ENCODE measurements at places on chromosomes 16 and 17.

GRCh38 chr17:56536766-56537165 is 56.7 kb upstream of the NOG start:
- no peak for DNase-seq

GRCh38 chr16:28291651-28292626 is at the start of gene SBK1:
Gene SBK1, plus strand, starts transcription at chr16:28292525. Its CDS starts 24,867 bp downstream, at chr16:28317392.
- DNase-seq: peak; percentile 73

- no peak for DNase-seq
Measured at GRCh38 chr16:178668-179015, 1.6 kb upstream of the HBQ1 start.

- no peak for DNase-seq
Measured at GRCh38 chr16:873243-873661, 72.7 kb upstream of the GNG13 start.

GRCh38 chr17:28812748-28813377 is 29.7 kb downstream of the FAM222B start:
- no peak for DNase-seq

- DNase-seq: no peak
Measured at GRCh38 chr17:72427761-72428109, 306.9 kb downstream of the SOX9 start.

DNA sequence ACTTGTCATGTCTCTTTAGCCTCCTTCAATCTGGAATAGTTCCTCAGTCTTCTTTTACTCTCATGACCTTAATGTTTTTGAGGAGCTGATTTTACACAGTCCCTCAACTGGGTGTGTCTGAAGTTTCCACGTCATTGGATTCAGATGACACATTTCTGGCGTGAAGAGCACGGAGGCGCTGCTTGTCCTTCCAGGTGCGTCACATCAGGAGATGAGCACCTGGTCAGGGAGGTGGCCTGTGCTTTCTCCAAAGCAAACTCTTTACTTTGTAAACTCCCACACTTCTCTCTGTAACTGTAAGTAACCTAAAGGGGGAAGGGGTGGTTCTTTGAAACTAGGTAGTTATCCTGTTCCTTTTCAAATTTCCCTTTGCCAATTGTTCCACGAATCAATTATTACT is 52.5 kb upstream of the MNT start:
- DNase-seq: no peak

DNA sequence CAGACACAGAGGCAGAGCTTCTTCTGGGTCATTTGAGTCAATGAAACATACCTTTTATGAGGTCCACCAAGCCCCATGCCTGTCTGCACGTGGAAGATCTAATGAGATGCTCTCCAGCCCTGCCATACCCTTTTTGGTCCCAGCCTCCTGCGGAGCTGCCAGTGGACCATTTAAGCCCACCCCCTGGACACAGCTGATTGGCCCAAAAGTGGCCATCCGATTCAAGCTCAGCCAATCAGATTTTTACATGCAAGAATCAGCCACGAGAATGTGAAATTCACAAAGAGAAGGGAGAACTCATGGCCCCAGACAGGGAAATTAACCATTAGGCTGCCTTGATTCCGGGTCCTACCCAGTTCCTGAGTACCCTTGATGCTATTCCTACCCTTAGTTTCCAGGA is 231.0 kb upstream of the EEF2KMT start:
- peak; percentile 1 for DNase-seq

DNA sequence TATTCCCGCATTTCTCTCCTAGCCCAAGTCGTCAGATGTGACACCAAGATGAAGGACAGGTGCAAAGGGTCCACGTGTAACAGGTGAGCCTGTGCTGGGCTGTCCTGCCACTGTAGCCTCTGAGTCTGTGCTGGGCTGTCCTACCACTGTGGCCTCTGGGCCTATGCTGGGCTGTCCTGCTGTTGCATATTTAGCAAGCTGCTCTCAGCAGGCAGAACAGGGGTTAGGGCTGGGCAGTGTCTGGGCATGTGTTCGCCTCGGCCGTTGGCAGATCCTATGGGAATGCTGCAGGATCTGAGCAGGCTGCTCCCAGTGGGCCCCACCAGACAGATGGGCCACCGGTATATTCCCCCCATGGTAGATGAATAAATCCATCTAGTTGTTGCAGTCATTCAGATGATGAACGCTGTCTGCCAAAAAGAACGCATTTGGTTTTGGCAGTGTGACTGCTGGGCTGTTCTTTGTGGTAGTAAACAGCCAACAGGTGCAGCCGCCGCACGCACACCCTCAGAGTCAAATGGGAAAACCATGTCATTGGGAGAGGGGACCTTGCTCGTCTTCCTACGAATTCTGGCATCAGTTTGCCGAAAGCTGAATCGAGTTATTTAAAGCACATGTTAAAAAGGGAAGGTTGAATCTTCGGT is 49.2 kb downstream of the CRISPLD2 start:
- no peak for DNase-seq

DNA sequence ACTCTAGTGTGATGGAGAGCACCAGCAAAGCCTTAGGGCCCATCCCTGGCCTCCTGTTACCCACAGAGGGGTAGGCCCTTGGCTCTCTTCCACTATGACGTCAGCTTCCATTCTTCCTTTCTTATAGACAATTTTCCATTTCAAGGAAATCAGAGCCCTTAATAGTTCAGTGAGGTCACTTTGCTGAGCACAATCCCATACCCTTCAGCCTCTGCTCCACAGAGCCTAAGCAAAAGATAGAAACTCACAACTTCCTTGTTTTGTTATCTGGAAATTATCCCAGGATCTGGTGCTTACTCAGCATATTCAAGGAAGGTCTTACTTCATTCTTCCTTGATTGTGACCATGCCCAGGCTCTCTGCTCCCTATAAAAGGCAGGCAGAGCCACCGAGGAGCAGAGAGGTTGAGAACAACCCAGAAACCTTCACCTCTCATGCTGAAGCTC is at the start of gene CCL8:
TSS of gene CCL8 (plus strand) at position 397 of the 445 bp plus-strand sequence. CDS start 67 bp downstream, outside the sequence.
- no peak for DNase-seq

DNA sequence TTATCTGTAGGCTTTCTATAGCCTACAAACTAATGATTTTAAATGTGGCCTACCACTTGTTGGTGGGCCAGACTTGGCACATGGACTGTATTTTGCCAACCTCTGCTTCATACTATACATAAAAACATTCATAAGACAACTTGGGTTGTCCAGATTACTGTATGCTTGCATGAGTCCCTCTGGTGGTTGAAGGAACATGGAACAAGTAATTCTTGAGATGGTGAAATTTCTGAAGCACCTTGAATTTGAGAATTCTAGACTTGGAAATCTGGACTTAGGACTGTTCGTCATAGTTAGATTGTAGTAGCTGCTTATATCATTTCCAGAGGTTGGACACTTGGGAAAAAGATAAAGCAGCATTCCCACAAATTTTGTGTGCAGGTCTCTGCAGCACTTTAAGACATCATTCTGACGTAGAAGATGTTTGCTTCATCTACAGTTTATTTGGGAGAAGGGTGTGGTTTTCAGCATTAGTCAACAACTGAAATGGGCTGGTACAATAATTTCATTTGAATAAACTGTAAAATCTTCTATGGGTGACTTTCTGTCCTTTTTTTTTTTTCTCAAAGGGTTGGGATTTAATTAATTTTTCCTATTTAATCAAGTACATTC is 31.2 kb downstream of the NFATC3 start:
- no peak for DNase-seq

GRCh38 chr17:72467841-72468653 is 347.2 kb downstream of the SOX9 start:
- no peak for DNase-seq

DNA sequence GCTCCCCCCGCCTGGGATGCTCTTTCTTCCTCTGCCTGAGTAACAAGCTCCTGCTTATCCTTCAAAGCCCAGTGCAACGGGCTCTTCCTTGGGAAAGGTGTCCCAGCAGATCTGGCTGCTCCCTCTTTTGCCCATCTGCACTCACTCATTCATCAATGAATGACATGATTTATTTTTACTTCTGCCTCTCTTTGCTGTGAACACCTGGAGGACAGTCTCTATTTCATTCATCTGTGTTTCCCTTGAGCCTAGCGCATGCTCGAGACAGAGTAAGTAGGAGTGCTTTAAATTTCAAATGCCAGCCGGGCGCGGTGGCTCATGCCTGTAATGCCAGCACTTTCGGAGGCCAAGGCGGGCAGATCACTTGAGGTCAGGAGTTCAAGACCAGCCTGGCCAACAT is 22.0 kb upstream of the GINS2 start:
- DNase-seq: no peak

GRCh38 chr17:82231562-82232321 is 2.9 kb downstream of the SLC16A3 start:
- DNase-seq: peak; percentile 36

GRCh38 chr17:31508288-31509094 is 117.0 kb downstream of the RAB11FIP4 start:
- DNase-seq: no peak

- no peak for DNase-seq
Measured at GRCh38 chr16:73033271-73033998, 14.5 kb downstream of the ZFHX3 start.

GRCh38 chr16:50938932-50939331 is 197.0 kb downstream of the CYLD start:
- no peak for DNase-seq

- no peak for DNase-seq
Measured at GRCh38 chr16:66511602-66512271, 38.2 kb downstream of the TK2 start.

- no peak for DNase-seq
Measured at GRCh38 chr17:78539781-78540180, 37.4 kb downstream of the DNAH17 start.

DNA sequence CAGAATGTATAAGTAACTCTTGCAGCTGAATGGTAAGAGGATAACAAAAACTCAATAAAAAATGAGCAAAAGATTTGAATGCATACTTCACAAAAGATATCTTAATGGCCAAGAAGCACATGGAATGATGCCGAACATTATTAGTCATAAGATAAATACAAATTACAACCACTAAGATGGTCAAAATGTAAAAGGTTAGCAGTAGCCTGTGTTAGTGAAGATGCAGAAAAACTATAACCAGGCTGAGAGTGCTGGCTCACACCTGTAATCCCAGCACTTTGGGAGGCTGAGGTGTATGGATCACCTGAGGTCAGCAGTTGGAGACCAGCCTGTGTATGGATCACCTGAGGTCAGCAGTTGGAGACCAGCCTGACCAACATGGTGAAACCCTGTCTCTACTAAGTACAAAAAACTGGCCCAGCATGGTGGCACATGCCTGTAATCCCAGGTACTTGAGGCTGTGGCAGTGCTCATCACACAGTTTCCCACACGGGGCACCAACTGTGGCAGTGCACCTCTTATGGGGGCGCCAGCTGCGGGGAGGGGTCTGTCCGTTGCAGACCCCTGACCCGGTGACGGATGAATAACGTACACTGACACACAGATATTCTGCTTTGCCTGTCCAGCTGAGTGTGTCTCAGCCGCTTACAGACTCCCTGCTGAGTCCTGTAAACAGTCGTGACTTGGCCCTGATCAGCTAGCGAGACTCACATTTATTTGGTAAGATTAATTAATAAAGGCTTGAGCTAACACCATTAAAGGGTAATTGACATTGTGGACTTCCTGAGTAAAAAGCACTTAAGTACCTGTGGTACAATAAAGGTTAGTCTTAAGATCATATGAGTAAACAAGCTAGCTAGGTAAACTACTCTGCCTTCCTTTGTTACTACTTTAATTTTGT is 45.7 kb upstream of the FAM20A start:
- no peak for DNase-seq

- DNase-seq: no peak
Measured at GRCh38 chr16:15765880-15766279, 90.9 kb downstream of the MYH11 start.

- no peak for DNase-seq
Measured at GRCh38 chr17:9038380-9038779, 17.1 kb downstream of the NTN1 start.

DNA sequence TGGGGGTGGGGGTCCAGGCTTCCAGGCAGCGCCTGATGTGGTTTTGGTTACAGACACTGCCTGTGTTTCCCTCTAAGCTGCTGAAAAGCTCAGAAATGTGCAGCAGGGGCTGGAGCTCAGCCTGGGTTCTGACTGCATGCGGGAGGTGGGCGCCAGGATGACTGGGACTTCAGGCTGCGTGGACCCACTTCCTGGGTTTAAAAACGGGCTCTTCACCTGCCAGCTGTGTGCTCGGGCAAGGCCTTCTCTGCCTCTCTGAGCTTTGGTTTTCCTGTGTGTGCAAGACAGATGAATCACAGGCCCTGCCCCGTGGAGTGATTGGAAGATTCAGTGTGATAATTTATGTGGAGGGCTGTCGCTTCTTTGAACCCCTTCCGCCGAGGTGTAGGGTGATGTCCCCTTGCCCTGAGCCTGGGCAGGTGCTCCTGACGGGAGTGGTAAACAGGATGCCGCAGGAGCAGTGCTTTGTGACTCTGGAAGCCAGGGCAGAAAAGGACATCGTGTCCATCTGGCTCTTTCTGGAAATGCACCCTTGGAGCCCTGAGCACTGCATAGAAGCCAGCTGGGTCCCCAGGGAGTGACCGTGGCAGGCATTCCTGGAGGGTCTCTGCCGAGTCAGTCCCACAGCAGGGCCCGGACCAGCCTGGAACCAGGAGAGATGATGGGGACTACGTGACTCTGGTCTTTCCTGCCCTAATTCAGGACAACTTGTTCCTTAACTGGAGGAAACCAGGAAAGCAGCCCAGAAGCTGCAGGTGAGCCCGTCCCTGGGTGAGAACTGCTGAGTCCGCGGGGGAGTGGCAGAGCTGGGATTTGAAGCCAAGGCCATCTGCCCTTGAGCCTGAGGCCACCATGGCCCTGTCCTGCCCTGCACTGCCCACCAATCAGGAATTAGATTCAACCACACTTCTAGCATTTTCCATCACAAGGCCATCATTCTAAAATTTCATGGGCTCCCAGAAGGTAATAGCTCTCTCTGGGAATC is 28.5 kb upstream of the SLC7A5 start:
- DNase-seq: no peak

DNA sequence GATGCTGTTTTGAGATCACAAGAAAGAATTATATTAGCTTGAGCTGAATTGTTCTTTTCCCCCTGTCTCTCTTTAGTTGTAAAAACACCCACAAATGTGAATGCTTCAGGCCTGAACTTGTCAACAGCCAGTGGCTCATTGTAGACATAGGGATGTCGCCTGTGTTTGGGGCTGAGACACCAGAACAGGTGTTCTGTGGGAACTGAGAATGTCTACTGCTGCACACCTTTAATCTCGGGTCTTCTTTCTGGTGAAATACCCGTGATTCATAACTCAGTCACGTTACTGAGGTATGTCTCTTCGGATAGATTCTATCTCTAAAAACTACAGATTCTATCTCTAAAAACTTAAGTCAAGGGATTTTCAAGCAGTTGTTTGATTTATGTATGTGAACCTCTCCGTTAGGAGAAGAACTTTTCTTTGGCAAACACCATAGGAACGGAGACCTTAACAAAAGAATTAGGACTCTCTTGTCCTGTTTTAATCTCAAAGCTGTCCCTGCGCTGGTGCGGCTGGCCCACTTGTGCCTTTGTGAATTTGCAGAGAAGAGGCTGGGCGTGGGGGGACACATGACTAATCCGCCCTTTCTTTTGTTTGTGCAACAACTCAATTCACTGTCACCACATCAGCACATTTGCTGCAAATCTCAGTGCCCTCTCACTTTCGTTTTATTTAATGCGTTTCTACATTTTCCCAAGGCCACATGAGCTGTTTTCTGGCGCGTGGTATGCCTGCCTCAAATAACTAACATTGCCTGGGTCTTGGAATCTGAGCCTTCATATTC is 643.0 kb downstream of the MAF start:
- no peak for DNase-seq

GRCh38 chr16:2475413-2476344 is 752 bp downstream of the TBC1D24 start:
- DNase-seq: no peak

Measured in substantia nigra (tissue), 51 donors.